ENCODE measurements at places on chromosomes 12 and 14.

- DNase-seq: no peak
Measured at GRCh38 chr12:118330421-118331018, 42.2 kb downstream of the TAOK3 start.

GRCh38 chr12:1777798-1778197 is 42.6 kb upstream of the LRTM2 start:
- DNase-seq: no peak

- no peak for DNase-seq
Measured at GRCh38 chr12:92942905-92943304, 13.8 kb upstream of the EEA1 start.

DNA sequence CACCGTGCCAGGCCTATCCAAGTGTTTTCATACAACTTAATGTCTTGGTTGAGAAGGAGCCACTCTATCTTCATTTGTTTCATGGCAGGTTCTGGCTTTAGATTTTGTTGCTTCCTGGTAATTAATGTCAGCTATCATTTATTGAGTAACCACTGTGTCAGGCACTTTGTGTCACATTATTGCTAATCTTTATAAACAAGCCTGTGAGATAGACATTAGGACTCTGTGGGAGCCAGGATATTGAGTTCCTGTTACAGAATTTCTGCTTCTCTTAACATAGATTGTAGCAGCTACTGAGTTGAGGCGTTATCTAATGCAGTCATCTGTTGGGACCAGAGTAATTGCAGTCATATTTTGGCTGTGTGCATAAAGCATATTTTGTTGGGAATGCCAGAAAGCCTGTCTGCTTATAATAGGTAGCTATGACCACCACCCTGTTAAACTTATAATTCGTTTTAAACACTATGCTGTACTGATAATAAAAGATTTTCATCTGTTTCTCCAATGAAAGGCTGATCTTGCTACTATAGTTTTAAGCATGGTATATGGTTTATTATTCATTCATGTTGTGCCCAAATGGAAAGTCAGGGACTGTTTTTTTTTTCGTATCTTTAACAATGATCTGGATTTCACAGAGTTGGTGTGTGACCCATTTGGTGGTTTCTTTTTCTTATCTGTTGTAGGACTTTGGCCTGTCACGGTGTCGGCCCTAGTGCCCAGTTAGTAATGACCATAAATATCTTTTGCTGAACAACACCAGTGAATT is 432.6 kb downstream of the PCNX1 start:
- DNase-seq: no peak

All from NCI-H1417 treated with DMSO at 0.1 percent for 48 hours (cell line).